ENCODE measurements at places on chromosomes 12 and 14.

DNA sequence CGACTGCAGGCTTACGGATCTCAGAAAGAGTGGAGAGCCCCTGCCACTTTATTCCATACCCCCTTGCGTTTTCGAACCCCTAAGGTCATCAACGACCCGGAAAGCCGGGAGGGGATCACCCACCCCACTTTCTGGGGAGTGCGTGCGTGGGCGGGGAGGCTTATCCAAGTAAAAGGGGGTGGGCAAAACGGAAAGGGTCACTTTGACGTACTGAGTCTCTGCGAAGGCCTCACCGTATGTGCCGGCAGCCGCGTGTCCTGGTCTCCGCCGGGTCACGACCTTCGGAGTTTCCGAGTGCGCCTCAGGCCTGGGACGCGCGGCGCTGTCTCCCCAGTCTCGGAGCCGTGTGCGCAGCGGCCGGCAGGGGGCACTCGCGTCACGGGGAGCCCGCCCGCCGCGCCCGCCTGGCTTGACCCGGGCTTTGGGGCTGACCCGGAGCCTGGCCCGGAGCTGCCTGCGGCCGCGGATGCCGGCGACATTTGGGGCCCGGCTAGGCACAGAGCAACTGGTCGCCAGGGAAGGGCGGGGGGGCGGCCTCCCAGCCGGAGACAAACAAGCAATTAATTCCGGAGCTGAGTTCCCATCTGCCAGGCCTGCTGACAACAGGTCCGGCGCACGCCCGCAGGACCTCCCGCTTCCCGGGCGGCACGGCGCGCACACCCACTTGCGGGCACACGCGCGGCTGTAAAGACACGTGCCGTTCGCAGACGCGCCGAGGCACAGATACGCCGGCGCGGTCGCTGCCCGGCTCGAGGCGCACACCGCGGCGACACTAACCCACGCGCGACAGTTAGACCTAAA lies 890 bp upstream of the KIF26A start:
- no peak for DNase-seq

- DNase-seq, result no peak
Measured at GRCh38 chr12:89235189-89235993, 116.9 kb downstream of the DUSP6 start.

GRCh38 chr12:54654926-54655325 lies 6.8 kb upstream of the DCD start:
- no peak for DNase-seq

DNA sequence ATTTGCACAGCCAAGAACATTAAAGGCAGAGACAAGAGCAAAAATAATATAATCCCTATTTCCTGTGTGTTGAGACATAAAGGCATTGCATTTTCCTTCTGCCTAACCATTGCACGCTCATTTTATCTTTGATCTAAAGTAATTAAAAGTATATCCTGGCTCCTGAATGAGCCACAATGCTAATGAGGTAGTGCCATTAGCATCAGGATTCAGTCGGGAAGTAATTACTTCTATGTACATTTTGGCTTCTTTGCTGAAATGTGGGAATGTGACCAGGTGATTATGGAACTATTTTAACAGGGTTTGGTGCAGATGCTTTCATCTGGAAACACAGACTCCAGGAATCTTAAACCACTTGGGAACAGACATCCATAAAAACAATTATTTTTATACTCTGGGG lies 77.4 kb downstream of the TMTC1 start:
- no peak for DNase-seq

- no peak for DNase-seq
Measured at GRCh38 chr14:95185767-95186392, 28.6 kb upstream of the DICER1 start.

- no peak for DNase-seq
Measured at GRCh38 chr12:93016752-93017350, 87.8 kb upstream of the EEA1 start.

DNA sequence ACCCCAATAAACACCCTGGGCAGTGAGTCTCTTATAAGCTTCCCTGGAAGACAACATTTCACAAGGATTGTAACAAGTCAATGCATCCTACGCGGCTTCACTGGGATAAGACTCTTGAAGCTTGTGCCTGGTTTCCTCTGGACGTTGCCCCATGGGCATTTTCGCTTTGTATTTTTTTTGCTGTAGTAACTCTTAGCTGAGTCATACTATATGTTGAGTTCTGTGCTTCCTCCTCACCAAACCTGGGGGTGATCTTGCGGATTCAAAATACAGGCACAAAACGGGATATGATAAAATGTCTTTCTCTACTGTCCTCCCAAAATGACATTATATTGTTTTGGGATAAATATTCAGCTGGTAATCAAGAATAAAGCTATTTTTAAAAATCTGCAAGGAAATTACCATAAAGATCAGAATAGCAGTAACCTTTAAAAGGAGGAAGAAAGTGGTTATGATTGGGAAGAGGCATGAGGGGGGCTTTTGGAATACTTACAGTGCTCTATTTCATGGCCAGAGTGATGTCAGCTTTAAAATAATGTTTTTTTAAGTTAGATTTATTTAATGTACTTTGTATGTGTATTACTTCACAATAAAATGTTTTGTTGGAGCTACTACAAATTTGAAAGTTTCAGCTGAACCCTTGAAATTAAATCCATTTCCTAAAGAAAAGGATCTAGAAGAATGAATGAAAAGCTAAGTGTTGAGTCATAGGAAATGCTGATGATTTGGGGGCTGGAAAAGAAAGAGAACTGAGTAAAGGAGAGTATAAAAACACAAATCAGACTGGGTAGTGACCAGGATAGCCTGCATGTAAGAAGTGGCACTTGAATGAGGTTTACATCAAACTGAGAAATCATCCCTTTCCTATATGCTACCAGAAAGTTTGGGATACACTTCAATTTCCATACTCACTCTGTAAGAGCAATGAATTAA lies 14.7 kb downstream of the BTBD7 start:
- no peak for DNase-seq

DNA sequence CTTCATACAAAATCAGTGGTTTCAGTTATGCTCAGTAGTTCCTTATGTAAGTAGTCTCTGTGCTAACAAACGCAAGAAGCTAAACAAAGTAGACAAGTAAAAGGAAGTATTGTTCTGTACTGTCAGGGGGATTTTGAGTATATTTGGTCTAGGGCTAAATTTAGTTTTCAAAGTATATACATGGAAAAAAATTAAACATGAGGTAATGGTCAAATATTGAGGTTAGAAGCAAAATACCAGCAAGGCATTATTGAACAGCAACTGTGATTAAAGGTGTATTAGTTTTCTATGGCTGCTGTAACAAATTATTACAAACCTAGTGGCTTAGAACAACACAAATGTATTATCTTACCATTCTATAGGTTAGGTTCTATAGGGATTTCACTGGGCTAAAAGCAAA lies 18.8 kb downstream of the GNG2 start:
- no peak for DNase-seq

GRCh38 chr12:97643924-97644323 lies 181.3 kb downstream of the RMST start:
- DNase-seq, result no peak

DNA sequence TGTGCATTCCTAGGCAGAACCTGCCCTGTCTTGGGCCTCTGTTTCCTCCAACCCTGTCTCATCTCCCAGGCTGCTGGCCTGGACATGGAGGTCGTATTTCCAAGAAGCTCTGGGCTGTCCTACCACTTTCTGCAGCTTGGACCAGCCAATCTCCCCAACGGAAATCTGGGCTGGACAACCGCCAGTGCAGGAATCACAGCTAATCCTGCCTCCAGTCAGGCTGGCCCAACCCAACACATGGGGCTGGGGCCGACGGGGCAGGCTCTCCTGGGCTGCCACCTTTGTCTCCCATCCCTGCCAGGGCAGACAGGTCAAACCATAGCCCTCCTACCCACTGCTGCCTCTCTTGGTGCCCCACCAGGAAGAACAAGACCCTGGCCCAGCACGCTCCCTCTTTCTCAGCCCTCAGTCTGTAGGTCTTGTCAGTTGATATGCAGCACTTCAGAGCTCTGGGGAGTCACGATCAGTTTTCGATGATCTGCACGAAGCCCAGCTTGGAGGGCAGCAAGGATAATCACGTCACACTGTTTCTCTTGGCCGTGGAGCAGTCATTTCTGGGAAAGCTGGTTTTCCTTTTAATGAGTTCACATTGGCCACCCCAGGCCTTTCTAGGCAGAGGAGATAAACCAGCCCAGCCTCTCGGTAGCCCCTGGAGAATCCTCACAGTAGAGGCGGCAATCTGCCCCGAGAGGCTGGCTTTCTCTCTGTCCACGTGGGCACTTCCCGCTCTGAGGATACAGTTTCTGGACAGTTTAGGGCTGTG lies 195.2 kb upstream of the PRMT8 start:
- no peak for DNase-seq

- no peak for DNase-seq
Measured at GRCh38 chr12:43401096-43401495, 150.9 kb downstream of the ADAMTS20 start.

Measured in stimulated activated CD8-positive, alpha-beta memory T cell treated with anti-CD3 and anti-CD28 coated beads, Interleukin-15, amount 100 ng/mL, for 4 hours (primary cell).